ENCODE measurements at places on chromosomes 2 and 18.

DNA sequence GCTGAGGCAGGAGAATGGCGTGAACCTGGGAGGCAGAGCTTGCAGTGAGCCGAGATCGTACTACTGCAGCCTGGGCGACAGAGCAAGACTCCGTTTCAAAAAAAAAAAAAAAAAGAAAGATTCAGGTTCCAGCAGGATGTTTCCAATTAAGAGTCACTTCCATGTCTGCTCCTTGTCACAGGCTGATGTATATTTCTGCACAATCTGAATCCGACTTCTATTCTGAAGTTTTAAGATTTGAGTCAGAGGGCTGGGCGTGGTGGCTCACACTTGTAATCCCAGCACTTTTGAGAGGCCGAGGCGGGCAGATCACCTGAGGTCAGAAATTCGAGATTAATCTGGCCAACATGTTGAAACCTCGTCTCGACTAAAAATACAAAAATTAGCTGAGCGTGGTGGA lies 24.7 kb downstream of the SNRPD1 start:
- DNase-seq: no peak

- DNase-seq: no peak
Measured at GRCh38 chr2:196598412-196598811, 41.1 kb upstream of the CCDC150 start.

- DNase-seq: no peak
Measured at GRCh38 chr2:3759761-3760160, 56.4 kb downstream of the DCDC2C start.

DNA sequence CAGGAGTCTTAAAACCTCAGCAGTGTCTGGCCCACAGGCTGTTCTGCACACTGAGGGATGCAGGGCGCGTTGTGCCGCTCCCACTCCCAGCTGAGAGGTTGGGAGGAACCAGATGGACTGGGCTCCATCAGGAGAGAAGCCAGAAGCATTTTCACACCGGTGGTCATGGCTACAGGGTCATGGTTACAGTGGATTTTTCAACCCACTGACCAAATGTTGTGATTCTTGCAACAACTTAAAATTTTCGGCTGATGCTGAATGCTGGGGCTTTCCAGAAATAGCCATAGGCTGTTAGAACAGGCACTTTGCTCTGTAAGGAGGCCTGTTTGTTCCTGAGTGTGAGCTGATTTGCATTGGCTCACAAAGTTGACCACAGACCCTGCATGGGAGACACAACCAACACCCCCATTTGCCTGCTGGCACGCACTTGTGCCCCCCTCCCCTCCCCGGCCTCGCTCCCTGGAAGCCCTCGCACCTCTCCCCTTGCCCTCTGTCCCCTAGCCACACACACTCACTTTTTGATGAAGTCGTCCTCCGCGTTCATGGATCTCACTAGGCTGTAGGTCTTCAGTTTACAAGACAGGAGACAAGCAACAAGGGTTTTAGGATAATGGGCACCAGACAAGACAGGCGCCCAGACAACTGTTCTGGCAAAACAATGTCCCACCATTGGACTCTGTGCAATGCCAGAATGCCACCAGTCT lies 3.4 kb downstream of the LPIN1 start:
- DNase-seq: no peak

DNA sequence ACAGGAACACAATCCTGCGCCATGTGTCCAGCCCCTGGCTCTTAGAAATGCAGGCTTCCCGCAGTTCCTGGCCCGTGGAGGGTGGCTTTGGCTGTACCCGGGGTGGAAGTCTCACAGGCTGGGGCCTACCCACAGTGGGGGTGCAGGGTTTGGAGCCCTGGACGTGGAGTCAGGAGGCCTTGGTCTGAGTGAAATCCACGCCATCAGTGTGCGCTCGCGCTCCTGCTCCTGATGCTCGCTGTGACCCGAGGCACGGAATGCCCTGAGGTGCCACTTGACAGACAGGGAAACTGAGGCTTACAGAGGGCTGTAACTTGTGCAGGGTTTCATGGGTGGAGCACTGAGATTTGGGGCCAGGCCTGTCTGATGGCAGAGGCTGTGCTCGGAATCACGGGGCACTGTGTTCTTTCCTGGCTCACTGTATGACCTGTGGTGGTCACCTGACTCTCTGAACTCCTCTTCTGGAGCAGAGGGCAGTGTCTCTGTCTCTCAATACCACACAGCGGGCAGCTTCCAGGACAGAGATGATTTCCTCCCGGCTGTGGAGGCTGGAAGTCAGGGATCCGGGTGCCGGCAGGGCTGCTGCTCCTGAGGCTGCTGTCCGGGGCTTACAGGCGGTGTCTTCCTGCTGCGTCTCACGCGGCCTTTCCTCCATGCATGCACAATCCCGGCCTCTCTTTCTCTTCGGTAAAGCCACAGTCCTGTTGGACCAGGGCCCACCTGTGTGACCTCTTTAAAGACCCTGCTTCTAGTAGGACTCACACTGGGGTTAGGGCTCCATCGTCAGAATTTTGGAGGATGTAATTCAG lies 25.9 kb upstream of the ALLC start:
- no peak for DNase-seq

DNA sequence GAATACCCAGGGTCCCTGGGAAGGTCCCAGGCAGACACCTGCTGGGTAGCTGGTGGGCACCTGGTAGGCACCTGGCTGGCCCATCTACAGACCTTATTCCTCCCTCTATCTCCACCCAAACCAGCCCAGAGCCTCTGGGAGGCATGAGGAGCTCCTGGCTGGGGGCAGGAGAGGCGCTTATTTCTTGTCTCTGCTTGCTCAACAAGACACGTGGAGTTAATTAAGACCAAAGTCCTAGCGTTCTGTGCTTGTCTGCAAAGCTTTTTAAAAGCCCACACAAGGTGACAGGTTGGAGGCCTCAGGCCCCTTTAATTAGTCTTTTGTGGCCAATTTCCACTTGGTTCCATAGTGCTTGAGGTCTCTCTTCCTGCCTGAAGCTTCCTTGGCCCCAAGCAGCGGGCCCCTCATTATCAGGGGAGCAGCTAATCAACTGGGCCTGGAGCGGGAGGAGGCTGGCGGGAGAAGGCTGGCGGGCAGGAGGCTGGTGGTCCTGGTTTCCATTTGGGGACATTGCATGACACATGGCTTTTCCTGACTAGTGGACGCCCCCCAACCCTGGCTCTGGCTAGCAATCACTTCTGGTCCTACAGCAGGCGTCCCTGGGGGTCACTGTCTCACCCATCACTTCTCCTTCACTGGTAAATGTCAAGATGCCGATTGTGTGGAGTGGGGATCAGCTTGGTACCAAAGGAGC lies 65.4 kb upstream of the HDAC4 start:
- no peak for DNase-seq

- DNase-seq: no peak
Measured at GRCh38 chr2:8378016-8378810, 303.6 kb upstream of the ID2 start.

DNA sequence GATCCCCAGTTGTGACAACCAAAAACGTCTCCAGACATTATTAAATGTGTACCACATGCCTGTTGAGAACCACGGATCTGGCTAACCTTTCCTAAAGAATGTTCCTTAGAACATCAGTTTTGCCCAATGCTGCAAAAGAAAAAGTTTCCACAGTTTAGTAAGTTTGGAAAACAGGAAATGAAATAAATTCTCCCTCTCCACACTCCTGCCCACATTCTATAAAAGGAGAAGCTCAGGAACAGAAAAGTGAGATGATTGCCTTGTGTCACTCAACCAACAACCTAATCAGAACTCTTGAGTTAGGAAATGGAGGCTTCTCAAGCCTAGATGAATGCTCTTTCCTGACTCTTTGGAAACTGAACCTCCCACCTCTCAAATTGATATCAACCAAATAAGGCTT lies 56.1 kb upstream of the NFE2L2 start:
- no peak for DNase-seq

- no peak for DNase-seq
Measured at GRCh38 chr2:172211512-172211911, 108.8 kb upstream of the DLX2 start.

DNA sequence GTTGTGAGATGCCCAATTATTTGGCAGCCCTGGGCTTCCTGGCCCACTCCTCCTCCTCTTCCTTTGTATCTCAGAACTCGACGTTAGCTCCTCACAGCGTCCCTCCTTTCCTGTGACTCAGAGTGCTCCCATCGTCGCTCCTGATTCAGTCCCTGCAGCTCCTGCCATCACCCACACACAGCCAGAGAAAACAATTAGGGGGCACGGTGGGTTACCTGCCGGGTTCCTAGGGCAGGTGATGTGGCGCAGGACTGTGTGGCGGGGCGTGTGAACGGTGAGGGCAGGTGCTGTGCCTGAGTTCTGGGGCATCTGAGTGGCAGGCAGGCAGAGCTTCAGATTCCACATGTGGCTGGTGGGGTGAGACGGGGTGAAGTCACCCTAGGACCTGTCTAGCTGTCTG lies 42.6 kb downstream of the GLI2 start:
- no peak for DNase-seq

DNA sequence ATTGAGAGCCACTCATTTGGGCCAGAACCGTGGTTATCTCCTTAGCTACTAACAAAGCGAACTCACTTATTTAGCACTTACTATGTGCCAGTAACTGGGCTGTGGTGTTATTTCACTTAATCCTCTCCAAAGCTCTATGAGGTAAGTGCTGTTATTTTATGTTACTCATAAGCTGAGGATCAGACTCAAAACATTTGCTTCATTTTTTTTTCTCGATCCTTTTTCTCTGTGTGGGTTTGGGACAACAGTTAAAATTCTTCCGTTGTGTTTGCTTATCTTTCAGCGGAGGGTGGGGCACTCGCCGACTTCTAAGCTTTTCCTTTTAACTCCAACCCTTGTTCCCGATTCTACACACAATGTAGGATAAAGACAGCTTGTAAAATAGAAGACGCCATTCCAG lies 52.8 kb downstream of the TMEM178A start:
- DNase-seq: no peak

GRCh38 chr2:9552219-9553178 lies 3.1 kb downstream of the ADAM17 start:
- no peak for DNase-seq

DNA sequence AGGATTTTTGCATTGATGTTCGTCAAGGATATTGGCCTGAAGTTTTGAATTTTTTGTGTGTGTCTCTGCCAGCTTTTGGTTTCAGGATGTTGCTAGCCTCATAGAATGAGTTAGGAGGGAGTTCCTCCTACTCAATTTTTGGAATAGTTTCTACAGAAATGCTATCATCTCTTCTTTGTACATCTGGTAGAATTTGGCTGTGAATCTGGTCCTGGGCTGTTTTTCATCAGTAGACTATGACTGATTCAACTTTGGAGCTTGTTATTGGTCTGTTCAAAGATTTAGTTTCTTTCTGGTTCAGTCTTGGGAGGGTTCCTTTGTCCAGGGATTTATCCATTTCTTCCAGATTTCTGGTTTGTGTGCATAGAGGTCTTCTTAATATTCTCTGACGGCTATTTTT lies 166.7 kb downstream of the ST6GAL2 start:
- no peak for DNase-seq

- no peak for DNase-seq
Measured at GRCh38 chr2:167342769-167343168, 454.5 kb downstream of the XIRP2 start.

- no peak for DNase-seq
Measured at GRCh38 chr2:220057391-220057790, 430.0 kb downstream of the SLC4A3 start.
